ENCODE measurements at places on chromosomes 11 and 22.

- no peak for DNase-seq
Observed at GRCh38 chr11:61131586-61131985, 29.3 kb downstream of the CD5 start.

GRCh38 chr11:113874581-113875233 lies 665 bp downstream of the USP28 start:
- DNase-seq: no peak

DNA sequence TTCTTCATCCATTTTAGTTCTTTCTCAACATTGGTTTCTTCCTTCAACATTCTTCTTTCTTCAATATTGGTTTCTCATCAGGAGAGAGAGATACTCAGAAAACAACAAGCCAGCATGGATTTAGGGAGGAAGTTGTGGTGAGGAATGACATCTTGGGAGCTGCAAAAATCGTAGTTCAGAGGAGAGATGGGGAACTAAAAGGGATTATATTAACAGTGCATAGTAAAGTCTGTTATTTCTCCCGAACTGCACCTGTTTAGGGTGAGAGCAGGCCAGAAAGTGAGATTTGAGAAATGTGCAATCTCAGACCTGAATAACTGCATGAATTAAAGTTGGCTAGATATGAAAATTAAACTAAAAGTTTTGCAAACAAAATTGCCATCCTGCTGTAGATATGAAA lies 94.5 kb downstream of the CASP12 start:
- DNase-seq: no peak

DNA sequence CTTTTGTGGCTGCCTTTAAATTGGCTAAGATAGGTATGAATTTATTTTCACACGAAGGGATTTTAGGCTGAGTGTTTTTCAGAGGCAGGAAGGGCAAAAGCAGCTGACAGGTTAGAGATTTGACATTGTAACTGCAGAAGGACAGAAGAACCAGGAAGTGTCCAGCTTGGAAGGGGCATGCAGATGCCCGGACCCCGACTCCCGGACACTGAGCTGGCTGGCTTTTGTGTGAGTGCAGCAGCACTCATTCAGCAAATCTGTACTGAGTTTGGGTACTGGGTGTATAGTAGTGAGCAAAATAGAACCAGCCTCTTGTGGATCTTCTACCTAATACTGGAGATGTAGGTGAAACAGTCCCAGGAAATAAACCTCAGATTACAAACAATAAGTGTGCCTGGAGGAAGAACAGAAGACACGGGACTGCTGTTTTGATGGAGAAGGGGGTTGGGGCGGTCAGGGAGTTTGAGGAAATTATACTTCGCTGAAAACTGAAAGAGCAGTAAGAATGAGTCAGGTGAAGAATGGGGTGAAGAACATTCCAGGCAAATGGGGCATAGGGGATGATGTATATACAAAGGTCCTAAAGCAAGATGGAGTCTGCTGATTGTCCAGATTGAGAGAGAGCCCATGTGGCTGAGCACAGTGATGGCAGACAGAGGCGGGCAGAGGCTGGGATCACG lies 64.6 kb downstream of the PPFIBP2 start:
- DNase-seq: no peak

DNA sequence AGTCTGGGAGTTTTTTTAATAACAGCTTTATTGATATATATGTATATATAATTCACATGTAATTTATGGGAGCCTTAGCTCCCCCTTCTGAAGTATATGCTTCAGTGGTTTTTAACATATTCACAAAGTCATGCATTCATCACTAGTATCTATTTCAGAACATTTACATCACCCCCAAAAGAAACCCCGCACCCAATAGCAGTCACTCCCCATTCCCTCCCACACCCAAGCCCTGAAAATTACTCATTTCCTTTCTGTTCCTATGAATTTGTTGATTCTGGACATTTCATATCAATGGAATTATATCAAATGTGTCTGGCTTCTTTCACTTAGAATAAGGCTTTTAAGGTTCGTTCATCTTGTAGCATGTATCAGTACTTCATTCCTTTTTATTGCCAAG lies 35.6 kb upstream of the SYT7 start:
- DNase-seq: no peak

DNA sequence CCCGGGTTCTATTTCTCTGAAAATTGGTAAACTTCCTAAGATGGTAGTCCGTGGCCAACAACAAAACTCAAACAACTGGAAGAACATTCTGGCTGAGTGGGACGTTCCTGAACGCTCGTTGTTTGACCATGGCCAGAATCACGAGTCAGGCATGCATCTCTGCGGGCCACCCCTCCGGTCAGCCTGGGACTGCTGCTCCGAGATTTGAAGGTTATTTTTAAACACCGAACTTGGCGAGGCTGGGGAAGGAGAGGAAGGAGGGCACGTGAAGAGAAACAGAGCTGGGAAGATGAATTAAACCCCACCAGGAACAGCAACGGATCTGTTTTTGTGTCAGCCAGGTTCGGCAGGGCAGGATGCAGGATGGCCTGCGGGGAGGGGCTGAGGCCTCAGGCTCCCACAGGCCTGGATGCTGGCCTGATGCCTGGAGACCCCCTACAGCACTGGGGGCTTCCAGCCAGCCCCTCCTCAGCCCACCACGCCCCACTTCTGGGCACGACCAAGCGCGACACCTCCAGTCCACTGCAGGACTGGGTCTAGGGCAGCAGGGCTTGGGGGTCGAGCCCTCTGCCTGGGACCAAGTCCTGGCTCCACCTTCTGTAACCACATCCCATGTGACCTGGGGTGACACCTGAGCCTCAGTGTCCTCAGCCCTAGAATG lies 5.1 kb downstream of the SHISAL1 start:
- no peak for DNase-seq

- no peak for DNase-seq
Observed at GRCh38 chr22:32631507-32632255, 157.1 kb downstream of the FBXO7 start.

- DNase-seq: no peak
Observed at GRCh38 chr11:87101956-87102580, 64.3 kb downstream of the TMEM135 start.

DNA sequence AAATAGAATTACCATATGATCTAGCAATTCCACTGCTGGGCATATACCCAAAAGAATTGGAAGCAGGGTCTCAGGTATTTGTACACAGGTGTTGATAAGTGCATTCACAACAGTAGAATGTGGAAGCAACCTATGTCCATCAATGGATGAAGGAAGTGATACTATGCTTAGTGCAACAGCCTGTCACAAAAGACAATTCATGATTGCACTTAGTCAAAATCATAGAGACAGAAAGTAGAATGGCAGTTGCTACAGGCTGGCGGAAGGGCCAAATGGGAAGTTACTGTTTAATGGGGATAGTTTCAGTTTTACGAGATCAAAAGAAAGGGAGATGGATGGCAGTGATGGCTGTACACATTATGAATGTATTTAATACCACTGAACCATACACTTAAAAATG lies 42.0 kb downstream of the SGSM3 start:
- DNase-seq: no peak

GRCh38 chr22:28594797-28595462 lies 84.7 kb downstream of the TTC28 start:
- no peak for DNase-seq

GRCh38 chr11:97140885-97141494 lies 751.2 kb downstream of the JRKL start:
- no peak for DNase-seq

DNA sequence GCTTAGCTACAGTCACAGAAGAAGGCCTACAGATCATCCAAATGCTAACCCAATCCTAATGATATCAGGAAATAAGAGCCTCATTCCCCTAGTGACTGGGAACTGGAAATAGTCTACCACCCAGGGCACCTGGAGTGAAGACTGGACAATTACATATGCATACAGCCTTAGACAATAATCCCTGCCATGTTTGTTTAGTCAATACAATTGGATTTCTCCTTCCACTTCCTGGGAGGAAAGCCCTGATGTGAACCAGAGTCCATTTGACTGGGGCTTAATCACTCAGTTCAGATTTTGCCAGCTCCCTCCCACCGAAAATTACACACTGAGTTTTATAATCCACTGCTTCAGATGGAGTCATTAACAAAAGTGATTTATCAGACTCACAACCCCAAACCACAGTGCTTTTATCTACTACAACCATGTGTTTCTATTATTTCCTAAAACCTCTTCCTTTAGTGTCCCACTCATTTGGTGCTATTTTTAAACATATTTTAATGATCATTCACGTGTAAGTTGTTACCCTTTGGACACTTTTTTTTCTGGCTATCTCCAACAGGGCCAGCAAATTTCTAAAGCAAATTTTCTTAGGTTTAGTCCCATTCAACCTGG lies 29.9 kb downstream of the CWF19L2 start:
- DNase-seq: no peak

DNA sequence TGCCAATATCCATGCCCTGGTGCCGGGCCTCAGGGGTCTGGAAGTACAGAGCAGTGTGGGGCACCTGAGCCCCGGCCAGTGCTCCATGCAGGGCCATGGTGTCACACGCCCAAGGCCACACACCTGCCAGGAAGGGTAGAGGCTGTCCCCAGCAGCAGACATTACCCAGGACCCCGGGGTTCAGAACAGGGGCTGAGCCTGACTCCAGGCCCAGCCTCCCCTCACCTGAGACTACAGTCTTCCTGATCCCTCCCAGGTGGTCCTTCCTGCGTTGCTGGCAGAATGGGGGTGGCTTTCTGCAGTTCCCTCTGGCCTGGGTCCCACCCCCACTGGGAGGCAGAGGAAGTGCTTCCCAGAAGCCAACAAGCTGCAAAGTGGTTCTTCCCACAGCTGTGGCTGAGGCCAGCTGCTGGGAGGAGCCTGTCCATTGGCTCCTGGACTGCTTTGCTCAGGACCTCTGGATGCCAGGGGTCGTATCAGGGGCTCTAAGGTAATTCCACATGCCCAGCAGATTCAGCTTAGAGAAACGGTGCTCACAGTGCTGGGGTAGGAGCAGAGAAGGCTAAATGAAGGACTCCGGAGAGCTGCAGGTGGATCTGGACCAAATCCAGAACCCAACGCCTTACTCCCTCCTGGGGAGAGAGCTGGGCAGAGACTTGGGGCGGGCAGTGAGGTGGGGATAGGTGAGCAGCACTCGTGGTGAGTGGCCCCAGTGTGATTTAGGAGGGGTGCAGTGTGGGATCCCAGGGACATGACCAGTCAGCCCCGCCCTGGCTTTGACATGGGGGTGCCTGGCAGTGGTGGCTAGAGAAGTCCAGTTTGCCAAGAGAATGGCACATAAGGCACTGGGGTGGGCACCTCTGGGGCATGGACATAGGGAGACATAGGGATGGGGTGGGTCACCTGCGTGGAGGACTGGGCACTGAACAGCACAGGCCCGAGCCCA lies 12.6 kb downstream of the TCIRG1 start:
- no peak for DNase-seq

DNA sequence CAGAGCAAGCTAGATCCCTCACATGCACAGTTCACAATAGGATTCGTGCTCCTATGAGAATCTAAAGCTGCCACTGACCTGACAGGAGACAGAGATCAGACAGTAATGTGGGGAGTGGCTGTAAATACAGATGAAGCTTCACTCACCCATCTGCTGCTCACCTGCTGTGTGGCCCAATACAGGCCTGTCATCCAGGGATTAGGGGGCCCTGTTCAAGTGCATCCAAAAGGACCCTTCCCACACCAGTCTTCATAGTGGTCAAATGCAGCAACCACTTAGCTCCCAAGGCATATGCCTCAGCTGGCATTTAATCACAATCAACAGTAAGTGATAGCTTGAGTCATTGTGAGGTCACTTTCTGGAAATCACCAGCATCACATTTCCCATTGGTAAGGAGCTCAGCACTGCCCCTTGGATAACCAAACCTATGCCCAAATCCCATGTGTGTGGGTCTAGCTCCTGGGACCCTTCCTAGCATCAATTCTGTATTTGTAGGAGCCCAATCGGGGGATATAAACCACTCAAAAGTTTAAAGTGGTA lies 65.6 kb downstream of the OR4C45 start:
- DNase-seq: no peak

GRCh38 chr11:7596975-7597391 lies 76.3 kb downstream of the CYB5R2 start:
- no peak for DNase-seq

DNA sequence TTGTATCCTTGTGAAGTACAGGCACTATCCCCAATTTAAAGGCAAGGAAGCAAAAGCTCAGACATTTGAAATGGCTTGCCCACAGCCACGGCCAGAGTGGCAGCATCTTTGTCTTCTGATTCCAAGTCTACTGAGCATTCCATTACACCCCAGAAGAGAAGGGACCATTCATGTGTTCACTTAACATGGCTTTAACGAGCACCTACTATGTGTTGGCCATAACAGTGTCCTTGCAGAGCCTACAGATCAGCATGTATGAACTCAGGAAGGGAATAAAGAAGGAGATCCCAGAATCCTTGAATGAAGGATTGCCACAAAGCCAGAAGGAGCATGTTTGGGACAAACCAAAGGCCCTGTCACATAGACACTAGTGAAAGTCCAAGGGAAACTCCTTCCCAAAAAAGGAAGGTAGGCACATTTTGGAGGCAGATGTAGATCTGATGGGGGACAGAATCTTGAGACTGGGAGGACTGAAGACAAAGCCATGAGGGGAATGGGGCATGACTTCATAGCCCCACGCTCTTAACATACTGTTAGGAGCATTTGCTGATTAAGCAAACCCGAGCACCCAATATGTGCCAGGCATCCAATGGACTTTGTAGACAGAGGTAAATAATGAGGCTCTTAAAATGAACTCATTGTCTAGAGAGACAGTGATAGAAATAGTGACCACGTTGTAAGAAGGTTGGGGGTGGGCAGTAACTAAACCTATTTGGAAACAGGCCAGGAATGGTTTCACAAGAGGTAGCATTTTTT lies 54.9 kb downstream of the P4HA3 start:
- no peak for DNase-seq

DNA sequence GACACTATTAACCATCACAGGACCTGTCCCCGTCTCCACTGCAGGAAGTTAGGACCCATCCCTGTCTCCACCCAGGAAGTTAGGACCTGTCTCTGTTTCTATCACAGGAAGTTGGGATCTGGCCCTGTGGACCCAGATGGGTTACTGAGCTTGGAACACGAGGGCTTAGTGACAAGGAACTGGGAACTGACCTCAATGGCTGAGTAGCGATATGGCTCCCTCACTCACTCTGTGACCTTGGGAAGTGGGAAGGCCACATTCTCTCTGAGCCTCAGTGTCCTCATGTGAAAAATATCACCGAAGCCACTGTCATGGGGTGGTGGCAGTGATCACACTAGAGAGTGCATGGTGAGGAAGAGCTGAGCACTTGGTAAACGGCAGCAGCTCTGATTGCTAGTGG lies 59.4 kb downstream of the FBLN1 start:
- DNase-seq: no peak

DNA sequence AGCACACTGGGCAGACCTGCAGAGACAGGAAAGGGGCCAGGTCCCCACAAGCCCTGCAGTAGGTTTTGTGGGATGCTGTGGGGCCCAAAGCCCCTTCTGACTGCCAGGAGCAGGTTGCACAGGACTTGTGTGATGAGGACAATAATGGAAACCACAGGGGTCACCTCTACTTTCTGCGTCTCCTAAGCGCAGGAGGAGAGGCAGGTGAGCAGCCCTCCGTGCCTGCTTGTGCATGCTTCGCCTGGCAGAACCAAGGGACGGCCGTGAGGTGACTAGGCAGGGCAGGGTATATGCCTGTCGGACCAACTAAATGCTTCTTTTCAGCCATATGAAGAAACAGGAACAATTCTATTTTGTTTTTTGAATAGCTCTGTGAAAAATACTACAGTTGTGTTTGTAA lies 77.9 kb upstream of the PITPNB start:
- DNase-seq: no peak

Measured in stimulated activated CD8-positive, alpha-beta memory T cell treated with anti-CD3 and anti-CD28 coated beads, Interleukin-15, amount 100 ng/mL, for 24 hours (primary cell).